ENCODE measurements at places on chromosomes 16 and 17.

DNA sequence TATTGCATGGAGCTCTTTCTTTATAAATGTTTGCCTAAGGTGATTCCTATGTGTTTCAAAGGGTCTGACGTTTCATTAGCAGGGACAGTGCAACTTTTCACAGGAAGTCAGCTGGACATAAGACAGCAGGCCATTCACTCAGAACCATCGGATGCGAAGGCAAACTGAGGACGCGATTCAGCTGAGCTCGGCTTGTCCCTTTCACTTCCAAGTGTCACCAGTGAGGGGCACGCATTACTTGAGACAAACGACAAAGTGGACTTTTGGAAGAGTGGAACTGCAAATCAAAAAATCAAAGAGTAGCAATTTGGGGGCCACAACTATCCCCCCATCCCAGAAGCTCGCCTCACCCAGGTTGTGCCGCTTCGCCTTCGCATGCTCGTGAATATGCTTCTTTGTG is 14.6 kb downstream of the USP22 start:
- DNase-seq: no peak

DNA sequence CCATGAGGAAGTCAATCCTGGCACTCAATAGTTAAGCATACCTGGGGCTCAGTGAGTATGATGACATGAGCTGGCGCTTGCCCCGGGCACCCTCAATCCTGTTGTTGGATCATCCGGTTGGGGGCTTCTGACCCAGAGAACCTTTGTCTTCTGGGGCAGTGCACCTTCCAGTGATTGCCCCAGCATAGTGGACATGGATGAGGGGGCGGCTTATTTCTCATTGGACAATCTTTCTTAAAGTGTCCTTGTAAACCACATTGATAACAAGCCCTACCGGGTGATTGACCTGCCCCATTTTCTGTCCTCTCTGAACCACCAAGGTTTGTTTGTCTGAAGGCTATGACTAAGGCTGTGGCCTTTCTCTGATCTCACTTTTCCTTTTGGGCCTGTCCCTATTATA is 18.2 kb downstream of the IGSF6 start:
- no peak for DNase-seq

- DNase-seq: no peak
Measured at GRCh38 chr17:75634376-75634740, 1.1 kb downstream of the SMIM5 start.

- no peak for DNase-seq
Measured at GRCh38 chr17:33435721-33436301, 142.7 kb upstream of the ASIC2 start.

- no peak for DNase-seq
Measured at GRCh38 chr16:51655249-51655648, 504.2 kb upstream of the SALL1 start.

GRCh38 chr16:58187092-58187491 is 10.8 kb downstream of the CSNK2A2 start:
- no peak for DNase-seq

DNA sequence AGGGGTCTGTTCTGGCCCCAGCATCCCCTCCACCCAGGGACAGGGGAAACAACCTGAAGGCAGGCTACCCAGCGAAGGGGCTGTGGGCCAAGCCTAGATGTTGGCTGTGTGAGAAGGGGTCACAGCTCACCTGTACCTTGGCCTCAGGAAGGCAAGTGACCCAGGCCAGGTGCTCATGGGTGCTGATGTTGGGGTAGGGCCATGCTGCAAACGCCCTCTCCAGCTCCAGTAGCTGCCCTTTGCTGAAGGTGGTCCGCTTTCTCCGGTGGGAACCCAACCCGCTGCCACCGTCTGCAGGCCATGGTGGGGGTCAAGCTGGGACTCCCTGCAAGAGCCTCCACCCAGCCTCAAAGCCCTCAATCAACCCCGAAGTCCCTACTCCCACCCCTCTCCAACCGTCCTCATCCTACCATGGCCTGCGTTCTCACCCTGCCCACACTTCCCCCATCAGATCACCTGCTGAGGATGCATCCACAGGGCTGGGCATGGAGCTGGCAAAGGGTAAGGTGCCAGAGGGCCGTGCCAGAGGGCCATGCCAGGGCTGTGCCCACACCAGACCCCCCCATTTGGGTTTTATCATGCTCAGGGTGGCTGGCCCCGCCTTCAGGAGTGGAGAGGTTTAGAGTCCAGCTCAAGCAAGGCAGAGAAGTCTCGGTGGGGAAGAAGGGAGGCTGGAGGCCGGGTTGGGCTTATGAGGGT is at the start of gene SEBOX:
Gene SEBOX (minus strand): TSS at position 535 of the 699 bp plus-strand sequence. CDS start 48 bp downstream, at position 487.
- DNase-seq: no peak

GRCh38 chr17:29709866-29710519 is 87.3 kb upstream of the CORO6 start:
- DNase-seq: no peak

DNA sequence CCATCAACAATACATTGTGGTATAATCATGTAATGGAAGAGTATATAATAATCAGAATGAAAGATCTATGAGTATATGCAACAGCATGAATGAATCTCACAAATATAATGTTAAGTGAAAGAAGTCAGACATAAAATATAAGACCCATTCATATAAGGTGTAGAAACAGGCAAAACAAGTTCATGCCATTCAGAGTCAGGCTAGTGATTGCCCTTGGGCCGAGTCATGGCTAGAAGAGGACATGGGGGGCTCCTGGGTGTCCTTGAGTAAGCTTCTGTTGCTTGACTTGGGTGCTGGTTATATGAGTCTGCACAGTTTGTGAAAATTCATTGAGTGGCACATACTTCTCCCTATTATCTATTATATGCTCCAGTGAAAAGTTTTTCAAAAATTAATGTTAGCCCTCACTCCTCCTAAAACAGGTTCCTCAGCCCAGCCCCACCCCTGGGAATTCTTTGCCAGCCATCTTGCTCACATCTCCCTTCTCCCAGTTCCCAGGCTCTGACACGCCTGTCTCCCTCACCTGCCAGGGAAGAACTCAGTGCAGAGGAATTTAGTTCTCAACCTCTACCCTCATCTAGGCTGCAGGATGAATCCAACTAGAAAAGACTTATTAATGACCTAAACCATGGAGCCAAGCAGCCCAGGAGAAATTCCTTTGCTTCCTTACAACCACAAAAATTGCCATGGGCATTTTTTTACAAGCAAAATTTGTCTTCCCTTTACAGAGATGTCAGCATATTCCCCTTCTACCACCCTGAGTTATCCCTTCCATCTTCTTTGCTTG is 52.4 kb upstream of the NFAT5 start:
- no peak for DNase-seq

GRCh38 chr16:23435500-23435899 is 17.5 kb downstream of the COG7 start:
- no peak for DNase-seq

- no peak for DNase-seq
Measured at GRCh38 chr17:79985361-79985942, 50.2 kb downstream of the TBC1D16 start.

GRCh38 chr17:31490019-31490650 is 98.7 kb downstream of the RAB11FIP4 start:
- no peak for DNase-seq

DNA sequence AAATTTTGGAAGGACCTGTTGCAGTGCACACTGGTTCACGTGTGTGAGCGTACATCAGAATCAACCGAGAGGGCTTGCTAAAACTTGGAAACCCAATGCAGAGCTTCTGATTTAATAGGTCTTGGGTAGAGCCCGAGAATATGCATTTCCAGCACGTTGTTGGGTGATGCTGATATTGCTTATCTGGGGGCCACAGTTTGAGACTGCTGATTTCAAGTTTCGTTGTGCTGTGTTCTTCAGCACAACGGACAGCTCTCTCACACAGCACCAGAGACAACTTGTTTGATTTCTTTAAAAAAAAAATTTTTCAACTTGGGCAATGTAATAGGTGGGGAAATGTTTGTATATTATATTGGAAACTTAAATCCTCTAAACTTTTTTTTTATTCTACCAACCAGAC is 9.4 kb downstream of the OR4D2 start:
- no peak for DNase-seq

DNA sequence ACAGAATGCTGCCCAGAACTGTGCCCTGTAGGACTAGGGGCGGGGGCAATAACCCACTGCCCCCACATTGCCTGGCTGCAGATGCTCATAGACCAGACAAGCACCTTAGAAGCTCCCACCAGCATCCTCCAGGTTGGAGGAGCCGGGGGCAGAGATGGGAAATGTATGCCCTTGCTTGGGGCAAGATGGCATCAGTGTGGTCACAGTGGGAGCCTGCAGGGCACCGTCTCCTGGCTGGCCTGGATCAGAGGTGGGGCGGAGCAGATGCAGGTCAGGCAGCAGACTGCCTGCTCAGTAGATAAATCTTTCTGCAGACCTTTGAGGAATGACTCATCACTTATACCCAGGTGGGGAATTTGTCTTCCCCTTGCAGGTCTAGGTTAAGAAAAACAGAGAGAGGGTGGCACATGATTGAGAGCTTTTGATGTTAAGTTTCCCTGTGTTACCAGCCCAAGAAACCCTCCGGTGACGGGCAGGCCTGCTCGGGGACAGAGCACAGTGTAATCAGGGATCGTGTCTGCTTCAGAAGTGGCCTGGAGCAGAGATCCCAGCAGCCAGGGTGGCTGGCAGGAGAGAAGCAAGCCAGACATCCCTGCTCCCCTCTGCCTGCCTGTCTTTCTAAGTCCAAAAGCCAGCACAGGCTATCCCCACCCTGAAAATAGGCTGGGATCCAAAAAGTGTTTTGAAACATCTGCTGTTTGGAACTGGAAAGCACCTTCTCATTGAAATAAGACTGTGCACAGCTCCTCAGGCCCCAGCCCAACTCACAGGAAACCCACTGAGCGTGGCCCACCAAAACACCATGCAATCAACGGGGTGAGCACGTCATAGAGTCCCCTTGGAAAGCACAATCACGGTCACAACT is 50.7 kb upstream of the RPL38 start:
- no peak for DNase-seq

DNA sequence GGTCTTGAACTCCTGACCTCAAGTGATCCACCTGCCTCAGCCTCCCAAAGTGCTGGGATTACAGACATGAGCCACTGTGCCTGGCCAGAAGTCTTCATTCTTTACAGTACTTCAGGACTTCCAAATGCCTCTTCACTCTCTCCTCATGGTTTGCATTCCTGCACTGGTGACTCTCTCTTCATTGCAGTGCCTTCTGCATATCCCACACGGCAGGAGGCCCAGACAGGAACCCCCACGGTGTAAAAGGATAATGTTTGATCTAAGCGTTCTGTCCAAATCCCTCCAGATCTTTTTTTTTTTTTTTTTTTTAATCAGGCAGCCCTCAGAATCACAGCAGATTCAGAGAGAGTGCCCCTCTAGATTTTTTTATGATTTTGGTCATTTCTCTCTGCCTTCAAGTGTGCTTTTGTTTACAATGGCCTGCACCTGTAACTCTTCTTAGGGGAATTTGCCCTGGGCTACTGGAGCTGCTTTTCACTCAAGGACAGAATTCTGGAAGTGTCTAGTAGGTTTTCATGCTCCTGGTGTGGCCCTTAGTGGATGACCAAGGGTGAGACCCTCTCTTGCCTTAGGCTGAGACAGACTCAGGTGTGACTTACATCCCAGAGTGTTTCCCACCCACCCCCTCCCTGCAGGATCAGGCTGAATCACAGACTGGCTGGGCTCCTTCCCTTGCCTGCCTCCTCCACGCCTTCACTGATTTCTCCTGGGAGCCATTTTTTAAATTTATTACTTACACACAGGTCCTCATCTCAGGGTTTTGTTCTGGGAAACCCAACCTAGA is 19.8 kb upstream of the NF1 start:
- DNase-seq: no peak

Data from DMS153 (cell line).